ENCODE measurements at places on chromosomes 12 and 14.

DNA sequence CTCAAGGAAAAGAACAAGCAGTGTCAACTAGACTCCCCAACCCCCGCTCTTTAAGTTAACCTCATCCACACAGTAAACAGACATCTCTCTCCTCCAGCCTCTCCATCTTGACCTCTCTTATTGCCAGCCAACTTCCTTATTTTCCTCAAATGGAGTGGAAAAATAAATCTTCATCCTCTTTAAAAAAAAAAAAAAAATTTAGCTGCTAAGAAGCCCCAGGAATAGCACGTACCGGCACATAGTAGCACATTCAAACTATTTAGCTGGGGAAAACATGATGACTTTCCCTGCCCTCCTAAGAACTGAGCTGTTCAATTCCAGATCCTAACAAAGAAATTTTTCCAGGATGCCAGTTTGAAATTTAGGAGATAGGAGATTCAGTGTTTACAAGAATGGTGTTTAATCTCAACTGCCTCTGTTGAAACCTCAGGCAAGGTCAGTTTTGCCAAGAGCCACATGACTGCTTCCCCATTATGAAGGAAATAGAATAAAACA, 90.8 kb downstream of the EPS8 start:
- peak; percentile 37 for DNase-seq

GRCh38 chr14:49945448-49946319, 52.8 kb downstream of the ARF6 start:
- DNase-seq = no peak

DNA sequence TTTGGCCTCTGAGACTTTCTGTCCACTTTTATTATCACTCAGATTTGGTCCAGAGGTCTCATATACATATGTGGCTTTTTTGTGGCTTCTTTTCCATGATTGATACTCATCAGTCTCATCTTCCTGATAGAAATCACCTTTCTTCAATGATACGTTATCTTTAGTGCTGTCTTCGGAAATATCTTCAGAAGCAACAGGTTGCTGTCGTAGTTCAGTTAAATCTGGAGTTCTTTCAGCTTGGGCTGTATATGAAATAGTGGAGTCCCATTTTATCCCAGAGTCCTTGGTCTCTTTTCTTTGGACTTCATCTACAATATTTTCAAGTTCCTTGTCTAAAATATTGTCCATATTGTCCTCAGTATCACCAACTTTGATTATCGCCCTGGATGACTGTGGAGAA, 41.0 kb downstream of the FAM186A start:
- no peak for DNase-seq

DNA sequence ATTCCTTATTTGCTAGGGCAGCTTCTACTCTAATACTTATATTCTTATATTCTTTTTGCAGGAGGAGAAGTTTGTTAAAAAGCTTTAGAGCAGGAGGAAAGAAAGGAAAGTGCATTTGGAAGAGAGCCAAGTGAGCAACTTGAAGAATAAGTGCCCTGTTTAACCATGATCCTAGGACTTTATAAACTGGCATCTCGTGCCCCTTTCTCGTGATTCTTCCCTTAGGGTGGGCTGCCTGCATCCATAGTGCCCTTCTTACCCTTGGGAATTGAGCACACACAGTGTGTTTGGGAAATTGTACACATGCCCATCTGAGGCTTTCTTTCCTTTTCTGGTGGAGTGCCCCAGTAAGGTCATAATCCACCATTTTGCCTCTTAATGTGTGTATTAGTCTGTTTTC, 141.9 kb downstream of the NUBPL start:
- DNase-seq = no peak

GRCh38 chr12:65368055-65368454, 89.6 kb downstream of the MSRB3 start:
- DNase-seq = no peak

DNA sequence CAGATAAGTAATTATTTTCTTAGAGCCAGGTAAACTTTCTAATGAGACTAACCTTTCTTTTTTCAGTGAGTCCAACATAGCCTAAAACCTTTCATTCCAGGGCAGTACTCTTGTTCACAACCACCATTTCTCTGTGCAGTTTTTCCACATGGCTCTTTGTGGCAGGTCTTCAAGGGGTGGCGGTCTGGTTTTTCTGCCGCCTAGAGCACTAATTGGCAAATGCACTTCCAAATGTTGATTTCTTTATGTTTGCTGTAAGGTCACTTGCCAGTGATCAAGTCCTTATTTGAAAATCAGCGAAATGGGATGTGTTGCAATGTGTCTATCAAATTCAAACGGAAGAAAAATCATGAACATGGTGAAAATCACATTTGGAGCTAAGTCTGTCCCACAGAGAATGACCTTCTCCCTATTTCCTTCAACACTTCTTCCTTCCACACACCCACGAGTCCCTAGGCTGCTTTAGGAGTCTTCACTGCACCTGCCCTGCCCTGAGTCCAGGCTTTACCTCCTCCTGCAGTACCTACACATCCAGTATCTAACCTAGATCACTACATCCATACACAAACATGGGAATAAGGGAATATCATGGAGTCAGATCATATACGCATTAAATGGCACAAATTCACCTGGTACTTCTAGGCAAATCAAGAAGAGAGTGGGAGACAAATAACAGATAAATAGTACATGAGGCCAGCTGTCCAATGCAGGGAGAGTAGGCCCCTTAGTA, 1.9 kb downstream of the SRGAP1 start:
- no peak for DNase-seq

DNA sequence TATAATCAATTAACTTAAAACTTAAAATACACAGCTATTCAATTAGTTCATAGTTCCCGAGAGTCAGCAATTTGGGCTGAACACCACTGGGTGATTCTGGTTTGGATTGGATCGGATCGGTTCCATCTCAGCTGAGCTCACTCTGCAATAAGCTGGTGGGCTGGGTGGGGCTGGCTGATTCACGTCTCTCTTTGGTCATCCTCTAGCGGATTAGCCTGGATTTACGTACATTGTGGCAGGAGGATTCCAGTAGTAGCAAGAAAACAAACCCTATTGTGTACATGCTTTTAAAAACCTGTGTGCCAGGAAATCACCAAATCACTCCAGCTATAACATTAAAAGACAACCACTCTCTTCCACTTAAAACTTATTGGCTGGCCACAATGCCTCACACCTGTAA, 3.2 kb upstream of the CLEC4C start:
- no peak for DNase-seq

Data from mucosa of gallbladder (tissue), 1 donor.